Tracheal epithelial cell (primary cell): ENCODE measurements at places on chromosomes 5 and 9. TPM values are rescaled to one million over a fixed set of nuclear protein-coding genes. Genes with fewer than 3 reads are reported as not detected.

The IL7R gene
- total RNA-seq: 1.4 TPM in 1 of 2 replicates, not detected in the other

The GDA gene
- 1.5 and 2.2 TPM in 2 replicates for total RNA-seq

The PCDHA12 gene
- total RNA-seq: 0.21 and 0.48 TPM in 2 replicates

The PCDHA3 gene
- total RNA-seq: under 0.01 TPM in 2 replicates

The ARID3C gene
- 0.48 and 0.64 TPM in 2 replicates for total RNA-seq

The RFX3 gene
- 1.2 and 2.1 TPM in 2 replicates for total RNA-seq

The IL3 gene
- total RNA-seq: not detected in 2 replicates

The ABCA2 gene
- 9.8 and 13.0 TPM in 2 replicates for total RNA-seq

The CCL28 gene
- total RNA-seq: 2.6 and 13.3 TPM in 2 replicates

The SLC23A1 gene
- 0.24 TPM in 1 of 2 replicates, not detected in the other for total RNA-seq

The SEC16A gene
- 21.3 and 22.4 TPM in 2 replicates for total RNA-seq

The ORM2 gene
- total RNA-seq: not detected in 2 replicates

The RPS14 gene
- total RNA-seq: 4,679 and 5,221 TPM in 2 replicates

The PCDHAC1 gene
- total RNA-seq: 0.48 and 0.85 TPM in 2 replicates

The KIF27 gene
- total RNA-seq: 2.8 and 3.9 TPM in 2 replicates

The PRR16 gene
- total RNA-seq: 0.48 TPM in 1 of 2 replicates, not detected in the other

The C5orf52 gene
- total RNA-seq: not detected in 2 replicates

The LIX1 gene
- total RNA-seq: not detected in 2 replicates

The GABRA6 gene
- not detected in 2 replicates for total RNA-seq

The LHX3 gene
- not detected in 2 replicates for total RNA-seq

The GFI1B gene
- total RNA-seq: not detected in 2 replicates

The MORN5 gene
- not detected in 2 replicates for total RNA-seq

The IQGAP2 gene
- total RNA-seq: not detected in 2 replicates

The GRIN3A gene
- total RNA-seq: not detected in 2 replicates

The ATP10B gene
- 0.96 and 1.3 TPM in 2 replicates for total RNA-seq

The PCDHA7 gene
- total RNA-seq: under 0.01 and 0.48 TPM in 2 replicates

The MPDZ gene
- 6.4 and 13.7 TPM in 2 replicates for total RNA-seq

The FCN2 gene
- not detected in 2 replicates for total RNA-seq

The C5orf58 gene
- not detected in 2 replicates for total RNA-seq

The LAMC3 gene
- total RNA-seq: not detected in 2 replicates

The OMD gene
- not detected in 2 replicates for total RNA-seq

The S1PR3 gene
- total RNA-seq: under 0.01 and 4.1 TPM in 2 replicates

The ZNF366 gene
- total RNA-seq: not detected in 2 replicates

The STPG3 gene
- total RNA-seq: not detected in 2 replicates

The PPP3R2 gene
- total RNA-seq: not detected in 2 replicates

The TMEM215 gene
- total RNA-seq: under 0.01 TPM in 1 of 2 replicates, not detected in the other

The TLR4 gene
- 0.48 and 0.64 TPM in 2 replicates for total RNA-seq

The MGAT1 gene
- total RNA-seq: 76.1 and 81.4 TPM in 2 replicates

The SNCAIP gene
- under 0.01 TPM in 1 of 2 replicates, not detected in the other for total RNA-seq

The ANXA1 gene
- total RNA-seq: 1,091 and 1,943 TPM in 2 replicates

The SLC44A1 gene
- 57.8 and 75.7 TPM in 2 replicates for total RNA-seq

The ANKRD34B gene
- total RNA-seq: 0.96 TPM in 1 of 2 replicates, not detected in the other
